ENCODE measurements at places on chromosomes 6 and 20.
A peak's percentile ranks its signal among the peaks of the same experiment; 100 is the strongest.

DNA sequence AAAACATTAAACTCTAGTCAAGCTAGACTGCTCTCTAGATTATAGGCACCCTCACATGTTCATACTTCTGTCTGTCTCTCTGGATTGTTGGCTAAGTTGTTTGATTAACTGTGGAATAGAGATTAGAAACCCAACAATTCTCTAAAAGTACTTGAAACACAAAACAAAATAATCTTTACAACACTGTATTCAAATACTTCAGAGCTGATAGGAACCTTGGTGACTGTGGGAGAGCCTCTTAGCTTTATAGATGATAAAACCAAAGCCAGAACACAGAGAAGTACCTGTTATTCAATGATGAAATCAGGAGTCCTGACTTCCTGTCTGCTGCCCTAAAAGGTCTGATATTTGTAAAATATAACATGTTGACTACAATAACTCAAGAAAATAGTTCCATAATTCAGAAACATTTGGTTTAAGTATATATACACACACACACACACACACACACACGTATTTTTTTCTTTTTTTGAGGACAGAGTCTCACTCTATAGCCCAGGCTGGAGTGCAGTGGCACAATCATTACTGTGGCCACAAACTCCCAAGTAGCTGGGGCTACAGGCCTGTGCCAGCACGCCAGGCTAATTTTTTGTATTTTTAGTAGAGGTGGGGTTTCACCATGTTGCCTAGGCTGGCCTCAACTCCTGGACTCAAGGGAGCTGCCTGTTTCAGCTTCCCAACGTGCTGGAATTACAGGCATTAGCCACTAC, 222.0 kb downstream of the FUT9 start:
- DNase-seq = no peak

DNA sequence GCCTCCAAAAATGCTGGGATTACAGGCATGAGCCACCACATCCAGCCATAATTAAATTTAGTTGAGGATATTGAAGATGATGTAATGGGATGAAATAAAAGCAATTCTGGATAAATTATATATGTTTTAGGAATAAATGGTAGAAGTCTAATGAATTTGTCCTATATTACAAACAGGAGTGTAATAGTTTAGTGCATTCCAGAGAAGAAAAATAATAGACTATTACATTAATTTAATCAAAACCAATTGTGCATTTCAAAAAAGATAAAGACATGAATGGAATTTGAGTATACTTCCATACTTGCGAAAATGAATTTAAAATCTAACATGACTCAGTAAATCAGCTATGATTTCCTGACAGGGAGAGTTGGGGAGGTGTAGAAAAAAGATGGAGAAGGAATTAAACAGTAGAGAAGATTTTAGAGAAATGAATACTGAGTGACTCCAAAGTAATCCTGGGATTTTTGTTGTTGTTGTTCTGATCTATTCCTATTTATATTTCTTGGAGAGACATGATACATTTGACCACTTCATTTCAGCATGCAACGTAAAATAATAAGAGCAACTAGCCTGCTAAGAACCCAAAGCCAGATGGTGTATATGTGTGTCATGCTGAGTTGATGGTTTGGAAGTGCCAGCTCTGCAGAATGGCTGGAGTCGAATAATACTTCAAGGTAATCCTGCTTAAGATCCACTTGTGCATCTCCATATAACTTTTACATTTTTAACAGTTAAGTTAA, 67.4 kb downstream of the AIG1 start:
- DNase-seq = peak; percentile 64

GRCh38 chr6:167590193-167590592, 236.5 kb upstream of the AFDN start:
- no peak for DNase-seq

GRCh38 chr20:14966808-14967207, 629.4 kb upstream of the FLRT3 start:
- no peak for DNase-seq

- peak; percentile 62 for DNase-seq
Observed at GRCh38 chr6:131949909-131950766, 1.0 kb downstream of the CCN2 start.

- DNase-seq = no peak
Observed at GRCh38 chr6:21166754-21167153, 426.8 kb upstream of the SOX4 start.

GRCh38 chr6:12328701-12329100, 38.5 kb downstream of the EDN1 start:
- no peak for DNase-seq

DNA sequence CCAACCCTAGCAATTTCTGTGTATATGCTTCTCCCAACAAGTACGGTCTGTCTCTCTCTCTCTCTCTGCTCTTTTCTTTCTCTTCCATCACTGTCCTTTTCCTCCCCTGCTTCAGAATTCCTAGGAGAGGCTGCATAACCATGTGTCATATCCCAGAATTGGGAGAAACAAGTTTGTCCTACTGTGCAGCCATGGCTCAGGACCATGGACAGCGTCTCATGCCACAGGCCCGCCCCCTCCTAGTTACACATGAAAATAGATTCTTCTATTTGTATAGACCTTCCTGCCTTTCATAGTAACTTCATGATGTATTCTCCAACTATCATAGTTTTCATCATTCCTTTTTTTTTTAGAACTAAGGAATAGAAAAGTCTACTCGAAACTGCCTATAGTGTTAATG, 98.0 kb downstream of the FNDC1 start:
- no peak for DNase-seq

GRCh38 chr6:107244082-107244741, 128.9 kb upstream of the BEND3 start:
- DNase-seq = no peak

GRCh38 chr6:157227202-157228166, 95.8 kb downstream of the TMEM242 start:
- peak; percentile 38 for DNase-seq

GRCh38 chr6:19669206-19669605, 168.0 kb upstream of the ID4 start:
- no peak for DNase-seq

DNA sequence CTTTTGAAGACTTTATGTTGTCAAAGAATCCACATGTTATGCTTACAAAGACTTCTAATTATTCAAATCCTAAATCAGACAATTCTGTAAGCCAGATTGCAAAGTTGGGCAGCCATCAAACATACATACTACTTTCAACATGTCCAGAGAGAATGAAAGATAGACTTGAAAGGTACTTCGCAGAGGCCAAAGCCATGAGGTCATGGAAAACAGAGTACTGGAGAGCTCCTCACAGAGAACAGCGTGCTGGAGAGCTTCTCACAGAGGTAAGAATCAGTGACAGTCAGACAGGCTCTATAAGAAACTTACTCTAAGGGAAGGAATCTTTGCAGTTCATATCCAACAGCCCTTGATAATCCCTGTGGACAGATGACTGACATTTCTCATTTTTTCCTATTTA, 400.2 kb downstream of the GJA1 start:
- DNase-seq = no peak
